Stimulated activated CD4-positive, alpha-beta T cell treated with anti-CD3 and anti-CD28 coated beads, Interleukin-1b, Interleukin-23, amount 100 ng/mL, for 1 hour (primary cell): ENCODE measurements at places on chromosomes 12 and 14.

DNA sequence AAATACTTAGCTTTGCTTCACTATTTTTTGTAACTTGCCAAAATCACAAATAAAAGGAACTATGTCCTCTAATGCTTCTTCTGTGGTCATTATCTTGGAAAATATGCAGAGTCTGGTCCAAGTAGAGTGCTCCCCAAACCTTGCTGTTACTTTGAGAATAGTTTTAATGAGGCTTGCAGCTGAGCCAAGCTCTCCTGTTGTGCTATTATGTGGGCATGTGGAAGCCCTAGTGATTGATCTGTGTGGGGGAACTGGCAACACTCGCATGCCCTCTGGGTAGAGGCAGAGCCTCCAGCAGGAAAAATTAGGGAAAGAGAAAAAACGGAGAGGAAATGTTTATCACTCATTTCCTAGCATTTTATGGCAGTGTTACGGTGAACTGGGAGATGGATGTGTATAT lies 473.1 kb downstream of the EGLN3 start:
- DNase-seq = no peak

GRCh38 chr12:113860950-113861349 lies 105.2 kb downstream of the RBM19 start:
- no peak for DNase-seq

DNA sequence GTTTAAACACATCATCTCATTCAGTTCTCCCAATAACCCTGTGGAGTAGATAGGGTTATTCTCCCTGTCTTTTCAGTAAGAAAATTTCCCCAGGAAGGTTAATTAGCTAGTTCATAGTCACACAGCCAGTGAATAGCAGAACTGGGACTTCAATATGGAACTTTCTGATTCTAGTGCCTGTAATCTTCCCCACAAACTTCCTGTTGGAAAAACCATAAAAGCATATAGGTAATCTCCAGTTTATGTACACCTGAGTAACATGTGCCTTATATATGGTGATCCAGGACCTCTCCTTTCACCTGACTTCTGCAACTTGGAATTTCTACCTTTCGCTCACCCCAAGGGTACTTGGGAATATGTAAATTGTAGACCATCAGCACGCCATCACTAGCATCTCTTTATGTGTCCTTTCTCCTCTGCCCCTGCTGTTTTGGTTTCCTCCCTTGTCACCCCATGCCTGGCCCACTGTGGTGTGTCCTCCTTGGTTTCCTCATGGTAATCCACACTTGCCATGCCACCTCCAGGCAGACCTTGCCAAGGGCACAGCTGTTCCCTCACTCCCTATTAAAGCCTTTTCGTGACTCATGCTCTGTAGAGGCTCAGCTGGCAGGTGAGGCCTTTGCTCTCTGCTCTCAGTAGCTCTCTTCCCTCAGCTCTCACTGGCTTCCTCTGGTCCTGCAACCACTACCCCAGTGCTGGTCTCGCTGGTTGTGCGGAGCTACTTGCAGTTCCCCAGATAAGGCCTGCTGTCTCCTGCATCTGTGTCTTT lies 16.7 kb downstream of the TBC1D30 start:
- DNase-seq = no peak

DNA sequence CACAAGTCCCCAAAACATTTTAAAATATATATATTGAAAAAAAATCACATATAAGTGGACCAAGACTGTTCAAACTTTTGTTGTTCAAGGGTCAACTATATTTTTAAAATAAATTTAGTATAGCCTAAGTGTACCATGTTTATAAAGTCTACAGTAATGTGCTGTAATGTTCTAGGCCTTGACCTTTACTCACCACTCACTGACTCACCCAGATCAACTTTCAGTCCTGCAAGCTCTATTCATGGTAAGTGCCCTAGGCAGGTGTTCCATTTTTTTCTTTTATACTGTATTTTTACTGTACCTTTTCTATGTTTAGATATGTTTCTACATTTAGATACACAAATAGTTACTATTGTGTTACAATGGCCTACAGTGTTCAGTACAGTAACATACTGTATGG lies 23.4 kb upstream of the TMTC1 start:
- DNase-seq = no peak

- no peak for DNase-seq
Measured at GRCh38 chr14:81193924-81194633, 26.7 kb downstream of the GTF2A1 start.

DNA sequence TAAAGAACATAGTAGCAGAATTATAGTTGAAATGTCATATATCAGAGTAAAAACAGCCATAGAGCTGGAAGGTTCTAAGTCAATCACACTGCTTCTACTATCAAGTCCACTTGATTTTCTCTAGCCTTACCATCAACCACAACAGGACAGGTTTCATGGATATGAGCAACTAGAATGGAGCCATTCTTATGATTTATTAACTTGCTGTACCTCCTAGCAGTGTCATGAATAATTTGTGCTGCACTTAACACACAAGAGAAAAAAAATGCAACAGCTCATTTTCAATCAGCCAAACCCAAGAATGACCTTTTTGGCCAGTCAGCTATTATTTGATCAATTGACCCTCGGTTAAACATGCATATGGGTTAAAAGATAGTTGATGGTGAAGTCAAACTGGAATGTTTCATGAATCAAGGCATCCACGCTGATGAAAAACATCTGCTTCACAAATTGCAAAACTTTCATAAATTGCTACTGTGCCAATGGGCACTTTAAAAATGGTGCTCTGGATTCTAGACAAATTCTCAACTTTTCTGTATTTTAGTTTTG lies 55.4 kb upstream of the CCDC198 start:
- DNase-seq = no peak
